ENCODE measurements at places on chromosomes 6 and 20.

- DNase-seq, result peak; percentile 69
These were observed 263.0 kb downstream of the FOXC1 start for GRCh38 chr6:1872649-1873131.

DNA sequence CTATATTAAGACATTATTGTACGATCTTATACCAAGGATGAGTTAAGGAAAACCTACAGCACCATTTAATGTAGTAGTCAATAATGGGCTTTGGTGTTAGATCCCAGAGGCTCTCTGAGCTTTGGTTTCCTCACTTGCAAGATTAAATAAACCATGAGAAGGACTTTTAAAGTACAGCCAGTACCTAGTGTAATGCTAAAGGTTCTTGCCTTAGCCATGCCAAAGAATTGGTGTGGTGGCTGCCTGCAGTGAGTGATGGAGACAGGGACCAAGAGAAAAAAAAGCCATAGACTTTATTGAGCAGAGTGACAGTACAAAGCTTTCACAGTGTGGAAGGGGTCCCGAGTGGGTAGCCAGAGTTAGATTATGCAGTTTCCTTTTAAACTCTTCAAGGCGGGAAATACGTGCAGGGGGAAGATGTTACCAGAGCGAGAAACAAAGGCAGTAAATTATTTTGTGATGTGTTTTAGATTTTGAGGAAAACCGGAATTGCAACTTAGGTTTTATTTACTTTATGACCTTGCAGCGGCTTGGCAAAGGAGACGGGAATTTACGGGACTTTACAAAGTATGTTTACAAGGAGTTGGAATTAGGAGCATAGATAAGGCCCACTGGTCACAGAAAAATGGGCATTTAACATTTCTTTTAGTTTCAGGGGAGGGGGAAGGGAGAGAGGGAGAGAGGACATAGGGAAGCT is 100.4 kb downstream of the MYO6 start:
- no peak for DNase-seq

DNA sequence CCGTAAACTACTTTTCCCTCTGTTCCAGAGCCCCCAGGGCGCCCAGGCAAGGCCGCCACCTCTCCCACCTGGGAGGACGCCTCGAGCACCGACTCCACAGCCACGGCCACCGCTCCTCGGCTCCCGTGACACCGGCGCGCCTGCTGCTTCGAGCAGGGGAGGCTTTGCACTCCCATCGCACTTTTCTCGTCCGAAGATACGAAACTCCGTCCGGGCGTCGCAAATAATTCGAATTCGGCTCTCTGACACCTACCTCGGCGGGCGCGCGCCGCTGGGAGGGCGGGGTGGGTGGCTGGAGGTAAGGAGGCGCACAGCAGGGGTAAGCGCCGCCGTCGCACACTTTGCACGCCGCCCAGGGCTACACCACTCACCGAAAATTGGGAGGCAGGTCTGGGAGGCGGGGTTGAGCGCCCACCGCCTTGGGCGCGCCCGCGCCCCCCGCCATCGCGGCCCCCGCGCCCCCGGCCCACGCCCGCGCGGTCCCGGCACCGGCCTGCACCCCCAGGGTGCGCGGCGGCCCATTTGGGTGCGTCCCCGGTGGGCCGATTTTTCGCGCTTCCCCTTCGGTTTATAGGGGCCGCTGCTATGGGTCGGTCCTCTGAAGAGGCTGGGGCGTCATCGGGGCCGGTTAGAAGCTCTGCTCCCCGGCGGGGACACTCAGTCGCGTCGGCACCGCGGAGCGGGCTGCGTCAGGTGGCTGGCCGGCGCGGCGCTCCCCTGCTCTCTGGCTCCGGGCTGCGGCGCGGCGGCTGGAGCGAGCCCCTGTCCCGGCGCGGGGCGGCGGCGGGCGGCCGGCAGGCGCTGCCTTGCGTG is 36.2 kb downstream of the GNAS start:
- peak; percentile 90 for DNase-seq

DNA sequence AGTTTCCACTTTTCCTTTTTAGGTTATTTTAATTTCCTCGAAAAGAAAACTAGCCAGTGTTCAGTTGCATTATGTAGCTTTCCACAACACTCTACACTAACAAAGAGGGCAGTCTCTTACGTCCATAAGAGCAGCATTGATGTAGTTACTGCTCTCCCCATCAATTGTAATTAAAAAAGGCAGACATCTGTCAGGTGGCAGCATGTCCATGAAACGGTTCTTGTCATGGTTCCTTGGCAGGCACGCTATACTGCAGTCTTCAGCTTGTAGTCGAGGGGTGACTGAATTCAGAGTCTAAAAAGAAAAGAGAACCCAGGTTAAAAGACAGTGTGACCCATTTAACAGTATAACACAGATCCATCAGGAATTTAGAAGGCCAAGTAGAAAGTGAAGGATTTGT is 80.1 kb upstream of the THEMIS start:
- DNase-seq, result peak; percentile 28

- DNase-seq, result peak; percentile 68
These were observed 880.5 kb upstream of the DEFB115 start for GRCh38 chr20:30376767-30377658.

- no peak for DNase-seq
These were observed 94.2 kb upstream of the FLRT3 start for GRCh38 chr20:14431568-14431967.

GRCh38 chr20:62117658-62118057 is 4.6 kb upstream of the LSM14B start:
- DNase-seq, result no peak

DNA sequence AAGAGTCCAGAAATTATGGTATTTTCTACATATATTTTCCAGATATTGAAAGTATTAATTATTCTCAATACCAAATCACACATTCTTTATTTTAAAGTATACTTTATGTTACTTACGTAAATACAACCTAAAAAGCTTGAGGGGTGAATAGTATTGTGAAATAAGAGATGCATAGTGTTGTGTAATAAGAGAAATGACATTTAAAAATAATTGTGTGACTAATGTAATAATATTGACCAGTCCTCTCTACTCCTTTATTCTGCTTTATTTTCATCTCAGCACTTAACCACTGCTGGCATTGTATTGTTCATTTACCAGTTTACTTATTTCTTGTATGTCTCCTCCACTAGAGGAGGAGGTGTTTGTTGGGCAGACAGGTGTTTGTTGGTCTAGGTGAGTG is 135.6 kb downstream of the EYA4 start:
- DNase-seq, result no peak

DNA sequence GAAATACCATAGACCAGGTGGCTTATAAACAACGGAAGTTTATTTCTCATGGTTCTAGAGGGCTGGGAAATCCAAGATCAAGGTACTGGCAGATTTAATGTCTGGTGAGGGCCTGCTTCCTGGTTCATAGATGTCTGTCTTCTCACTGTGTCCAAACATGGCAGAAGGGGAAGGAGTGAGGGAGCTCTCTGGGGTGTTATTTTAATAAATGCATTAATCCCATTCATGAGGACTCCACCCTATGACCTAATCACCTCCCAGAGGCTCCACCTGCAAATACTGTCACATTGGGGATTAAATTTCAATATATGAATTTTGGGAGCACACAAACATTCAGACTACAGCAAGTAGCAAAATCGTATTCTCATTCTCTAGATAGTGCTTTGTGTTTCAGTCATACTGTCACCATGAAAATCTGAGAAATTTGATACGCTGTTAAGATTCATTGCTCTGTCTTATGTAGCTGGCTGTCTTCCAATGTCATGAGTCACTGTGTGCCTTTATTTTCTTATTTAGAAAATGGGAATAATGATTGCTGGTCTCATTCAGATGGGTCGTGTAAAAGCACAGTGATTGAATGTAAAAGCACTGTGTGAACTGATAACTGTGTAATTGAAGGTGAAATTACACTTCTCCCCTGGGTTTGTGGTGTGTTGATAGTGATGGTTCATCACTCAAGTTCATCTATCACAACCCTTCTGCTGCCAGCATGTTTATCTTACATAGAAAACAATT is 8.9 kb upstream of the ERVFRD-1 start:
- DNase-seq, result no peak

- no peak for DNase-seq
These were observed 99.9 kb upstream of the RIN2 start for GRCh38 chr20:19658137-19658536.

DNA sequence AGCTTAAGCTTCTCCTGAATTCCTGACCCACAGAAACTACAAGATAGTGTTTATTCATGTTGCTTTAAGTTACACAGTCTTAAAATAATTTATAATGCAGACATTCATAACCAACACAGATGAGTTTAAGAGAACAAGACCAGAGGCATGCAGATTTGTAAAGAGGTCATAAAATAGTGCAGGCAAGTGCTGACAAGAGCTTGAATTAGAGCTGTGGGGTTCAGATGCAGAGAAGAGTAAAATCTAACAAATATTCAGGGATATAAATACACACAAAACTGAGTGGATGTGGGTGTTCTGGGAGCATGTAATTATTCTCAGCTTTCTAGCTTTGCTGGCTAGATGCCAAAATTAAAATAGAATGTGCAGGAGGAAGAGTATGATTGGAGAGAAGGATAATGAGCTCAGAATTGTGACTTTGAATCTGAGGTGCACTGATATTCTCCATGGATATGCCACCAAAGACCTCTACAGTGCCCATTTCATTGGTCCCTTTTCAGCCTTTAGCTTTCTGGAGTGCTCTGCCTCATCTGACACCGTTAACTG is 291.9 kb upstream of the SGK1 start:
- peak; percentile 30 for DNase-seq

GRCh38 chr6:19999319-20000191 is 162.4 kb downstream of the ID4 start:
- no peak for DNase-seq

- no peak for DNase-seq
These were observed 40.7 kb upstream of the BTN3A2 start for GRCh38 chr6:26324295-26324727.

- no peak for DNase-seq
These were observed 38.3 kb upstream of the DUSP22 start for GRCh38 chr6:254016-254415.

- DNase-seq, result peak; percentile 41
These were observed 77.5 kb downstream of the CDH22 start for GRCh38 chr20:46230801-46231282.

GRCh38 chr6:139965393-139965792 is 590.9 kb upstream of the CITED2 start:
- peak; percentile 53 for DNase-seq

GRCh38 chr6:6319952-6320811 is at the start of gene F13A1:
TSS of gene F13A1 (minus strand) at chr6:6320662. CDS start at chr6:6318664, 1,998 bp downstream.
- no peak for DNase-seq

GRCh38 chr20:58310291-58310782 is 822 bp downstream of the RAB22A start:
- DNase-seq, result no peak

GRCh38 chr6:167781868-167782267 is 44.8 kb upstream of the AFDN start:
- no peak for DNase-seq

DNA sequence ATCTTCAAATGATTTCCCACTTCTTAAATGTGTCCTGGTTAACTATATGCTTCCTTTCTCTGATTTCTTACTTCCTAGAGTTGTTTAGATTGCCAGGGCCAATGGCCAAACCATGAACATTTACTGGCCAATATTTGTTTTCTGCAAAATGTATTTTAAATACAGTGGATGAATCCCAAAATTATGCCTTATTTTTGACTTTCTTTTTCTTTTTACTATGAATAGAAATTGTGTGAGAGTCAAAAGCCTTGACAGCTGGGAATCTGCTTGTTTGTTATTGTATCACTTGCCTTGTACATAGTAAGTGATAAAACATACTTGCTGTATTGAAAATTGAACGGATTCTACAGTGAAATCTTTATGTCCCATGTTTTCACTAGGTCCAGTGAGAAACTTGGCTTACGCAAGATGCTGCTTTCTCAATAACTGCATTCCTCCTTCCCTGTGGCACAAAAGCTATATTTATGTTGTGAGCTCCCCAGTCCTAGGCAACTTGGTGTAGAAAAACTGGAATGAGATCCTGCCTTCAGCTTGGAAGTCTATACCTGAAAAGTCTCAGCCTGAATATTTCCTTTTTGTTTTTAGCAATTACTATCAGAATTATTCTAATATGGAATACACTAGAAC is 295.2 kb downstream of the EPHA7 start:
- DNase-seq, result no peak

- DNase-seq, result no peak
These were observed 110.2 kb upstream of the RREB1 start for GRCh38 chr6:6997263-6998193.

- no peak for DNase-seq
These were observed 14.6 kb downstream of the SNHG17 start for GRCh38 chr20:38420388-38421085.

DNA sequence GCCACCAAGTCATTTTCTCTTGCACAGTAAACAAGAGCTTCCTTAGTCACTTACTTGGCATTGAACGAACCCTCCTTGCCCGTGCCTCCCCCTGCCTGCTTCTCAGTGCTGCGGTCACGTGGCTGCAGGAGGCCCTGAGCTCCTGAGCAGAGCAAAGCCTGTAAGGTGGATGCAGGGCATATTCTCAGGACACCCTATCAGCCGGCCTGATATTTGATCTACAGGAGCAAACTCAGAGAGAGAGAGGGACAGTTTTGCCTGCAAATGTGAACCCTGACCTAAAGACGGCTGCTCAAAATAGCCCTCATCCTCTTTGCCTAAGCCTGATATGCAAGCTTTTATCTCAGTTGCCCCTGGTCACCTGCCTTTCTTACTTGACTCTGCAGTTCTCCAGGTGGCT is 93.0 kb upstream of the POPDC3 start:
- DNase-seq, result no peak

GRCh38 chr20:59159091-59159490 is 4.5 kb upstream of the ZNF831 start:
- no peak for DNase-seq

GRCh38 chr6:163099621-163100171 is 314.8 kb upstream of the QKI start:
- DNase-seq, result peak; percentile 32

DNA sequence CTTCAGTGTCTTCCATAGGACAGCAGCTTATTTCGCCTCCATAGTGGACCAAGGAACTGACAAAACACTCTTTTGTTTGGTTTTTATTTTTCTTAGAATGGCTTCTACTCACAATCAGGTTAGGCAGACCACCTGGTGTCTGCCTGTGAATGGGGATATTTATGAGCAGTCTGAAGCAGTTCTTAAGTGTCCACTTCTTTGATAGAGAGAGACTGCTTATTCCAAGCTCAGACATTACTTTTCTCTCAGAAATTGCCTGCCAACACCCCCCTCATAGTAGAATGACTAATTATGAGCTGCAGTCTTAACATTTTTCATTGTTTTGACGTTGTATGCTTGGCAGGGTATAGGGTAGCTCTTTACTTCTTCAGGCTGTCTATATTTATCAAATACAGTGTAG is 174.7 kb downstream of the ZFAND3 start:
- DNase-seq, result no peak

- no peak for DNase-seq
These were observed 4.7 kb upstream of the AKAP7 start for GRCh38 chr6:131130554-131130940.

GRCh38 chr20:33233129-33233774 is 2.5 kb upstream of the BPIFA1 start:
- no peak for DNase-seq

DNA sequence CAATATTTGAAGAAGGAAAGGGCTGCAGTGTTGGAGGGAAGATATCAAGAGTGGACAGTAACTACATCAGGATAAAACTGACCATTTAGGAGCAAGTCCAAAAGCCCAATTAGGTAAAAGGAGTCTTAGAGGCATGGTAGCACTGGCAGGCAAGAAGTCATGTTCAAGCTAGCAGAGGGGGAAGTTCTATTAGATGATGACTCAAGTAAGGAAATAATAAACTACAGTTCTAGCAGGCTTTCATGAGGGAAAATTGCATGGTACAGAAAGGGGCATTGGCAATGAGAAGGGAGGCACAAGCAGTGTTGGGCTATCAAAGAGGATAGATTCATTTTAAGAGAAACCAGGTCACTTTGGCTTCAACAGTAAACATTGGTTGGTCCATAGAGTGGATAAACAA is 156.1 kb upstream of the PTPRK start:
- no peak for DNase-seq

All from spinal cord (tissue), 10 donors.